ENCODE measurements at places on chromosomes 12 and 14. TPM values are rescaled to one million over a fixed set of nuclear protein-coding genes. Genes with fewer than 3 reads are reported as not detected.

The SERPINA4 gene
- not detected for total RNA-seq

The RASSF9 gene
- 2.3 TPM for total RNA-seq

The KLRK1 gene
- not detected for total RNA-seq

The RTL1 gene
- total RNA-seq, result not detected

The CLEC12A gene
- total RNA-seq, result not detected

The ARL6IP4 gene
- 226 TPM for total RNA-seq

The ASIC1 gene
- 0.55 TPM for total RNA-seq

The OR4N2 gene
- not detected for total RNA-seq

The MDM2 gene
- total RNA-seq, result 276 TPM

The SLC35F4 gene
- not detected for total RNA-seq

The OR4E2 gene
- not detected for total RNA-seq

All from endothelial cell of umbilical vein (primary cell).